ENCODE measurements at places on chromosomes 4 and X.

GRCh38 chrX:44036336-44036735 lies 63.1 kb upstream of the NDP start:
- no peak for DNase-seq

DNA sequence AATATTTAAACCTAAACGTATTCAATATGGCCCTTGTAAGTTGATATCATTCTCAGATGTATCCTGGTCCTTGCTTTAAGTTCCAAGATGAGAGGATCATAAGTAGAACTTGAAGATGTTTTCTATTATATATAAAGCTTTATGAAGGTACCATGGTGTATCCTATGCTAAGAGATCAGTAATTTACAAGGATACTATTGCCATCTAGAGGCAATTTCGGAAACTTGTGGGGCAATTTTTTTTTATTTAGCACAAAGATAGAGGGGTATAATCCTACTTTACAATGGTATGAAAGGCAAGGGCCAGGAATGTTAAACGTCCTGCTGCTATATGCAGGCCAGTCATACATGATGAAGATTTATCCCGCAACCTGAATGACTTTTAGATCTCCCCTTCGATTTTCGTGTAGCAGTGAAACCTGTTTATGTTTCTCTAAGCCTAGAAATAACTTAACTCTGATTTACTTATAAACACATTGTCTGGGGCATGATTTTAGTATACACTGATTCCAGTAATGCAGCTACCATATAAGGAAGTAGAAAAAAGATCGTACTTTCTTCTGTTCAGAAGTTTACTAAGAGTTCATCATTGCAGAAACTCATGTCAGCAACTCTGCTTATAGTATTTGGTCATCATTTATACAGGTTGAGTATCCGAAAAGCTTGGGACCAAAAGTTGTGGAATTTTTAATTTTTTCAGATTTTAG lies 2.6 kb downstream of the SLC25A31 start:
- DNase-seq, result peak; percentile 41

- peak; percentile 18 for DNase-seq
These were observed 242.5 kb upstream of the PRPS2 start for GRCh38 chrX:12548746-12549145.

DNA sequence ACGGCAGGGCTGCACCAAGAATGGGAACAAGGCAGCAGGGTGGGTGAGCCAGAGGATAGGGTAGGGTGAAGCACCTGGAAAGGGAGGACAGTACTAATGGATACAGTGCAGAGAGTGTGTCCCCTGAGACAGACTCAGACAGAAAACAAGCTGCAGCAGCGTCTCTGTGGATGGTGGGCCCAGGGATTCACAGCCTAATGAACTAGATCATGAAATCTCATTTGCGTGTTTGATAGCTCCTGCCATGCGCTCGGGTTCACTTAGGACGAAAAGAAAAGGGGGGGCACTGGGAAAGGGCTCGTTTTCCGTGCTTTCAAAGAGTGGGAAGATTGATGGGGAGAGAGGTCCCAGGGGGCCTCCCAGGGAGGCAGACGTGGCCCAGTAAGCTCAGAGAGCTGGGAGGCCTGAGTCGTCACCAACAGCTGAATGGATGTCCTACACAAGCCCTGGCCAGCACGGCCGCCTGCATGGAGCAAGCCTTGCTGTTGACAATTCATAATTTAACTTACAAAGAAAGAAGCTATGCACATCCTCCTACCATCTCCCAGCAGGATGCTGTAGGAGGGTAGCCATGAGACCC lies 446.9 kb downstream of the BCOR start:
- no peak for DNase-seq

GRCh38 chrX:118128724-118129123 lies 12.1 kb upstream of the KLHL13 start:
- DNase-seq, result no peak

DNA sequence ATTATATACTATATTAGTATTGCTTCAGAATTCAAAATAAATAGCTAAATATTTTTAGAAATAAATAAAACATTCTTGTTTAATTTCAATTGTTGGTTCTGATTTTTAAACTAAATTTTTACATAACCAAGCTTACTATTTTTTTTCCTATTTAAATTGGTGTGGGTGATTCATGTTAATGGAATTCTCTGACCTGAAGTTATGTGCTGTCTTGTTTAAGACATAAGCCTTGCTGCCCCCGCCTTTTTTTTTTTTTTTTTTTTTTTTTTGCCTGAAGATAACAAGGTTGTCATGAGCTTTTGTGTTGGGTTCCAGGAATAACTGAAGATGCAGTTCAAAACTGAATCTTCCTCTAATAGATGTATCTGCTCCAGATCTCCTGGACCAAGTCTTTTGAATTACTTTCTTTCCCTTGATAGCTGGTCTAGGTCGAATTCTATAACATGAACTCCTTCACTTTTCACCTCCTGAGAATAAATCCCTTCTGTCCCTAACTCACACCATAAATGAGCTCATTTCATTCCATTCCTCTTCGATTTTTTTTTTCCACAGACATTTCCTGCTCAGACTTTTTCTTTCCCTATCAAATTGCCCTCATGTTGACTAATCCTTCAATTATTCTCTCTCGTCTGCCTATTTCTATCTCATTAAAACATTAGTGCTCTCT lies 261.5 kb upstream of the FTHL17 start:
- no peak for DNase-seq

DNA sequence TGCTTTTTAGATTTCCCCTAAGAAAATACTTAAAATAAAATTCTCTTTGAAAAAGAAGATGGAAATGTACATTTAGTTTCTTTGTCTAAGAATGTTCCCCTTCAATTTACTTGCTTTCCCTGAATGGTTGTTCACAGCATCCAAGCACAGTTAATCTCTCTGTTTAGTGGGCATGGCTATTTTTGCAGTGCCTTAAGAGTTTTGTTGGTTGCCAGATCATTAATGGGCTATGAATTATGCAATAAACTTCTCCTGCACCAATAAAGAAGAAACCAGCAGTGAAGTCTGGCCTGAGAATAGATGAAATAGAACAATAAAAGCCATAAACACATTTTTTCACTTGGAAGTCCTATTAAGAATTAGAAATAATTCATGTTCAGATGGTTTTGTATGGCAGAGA lies 980.4 kb upstream of the IGFBP7 start:
- no peak for DNase-seq

- DNase-seq, result no peak
These were observed 7.7 kb upstream of the ARHGEF38 start for GRCh38 chr4:105544520-105545286.

DNA sequence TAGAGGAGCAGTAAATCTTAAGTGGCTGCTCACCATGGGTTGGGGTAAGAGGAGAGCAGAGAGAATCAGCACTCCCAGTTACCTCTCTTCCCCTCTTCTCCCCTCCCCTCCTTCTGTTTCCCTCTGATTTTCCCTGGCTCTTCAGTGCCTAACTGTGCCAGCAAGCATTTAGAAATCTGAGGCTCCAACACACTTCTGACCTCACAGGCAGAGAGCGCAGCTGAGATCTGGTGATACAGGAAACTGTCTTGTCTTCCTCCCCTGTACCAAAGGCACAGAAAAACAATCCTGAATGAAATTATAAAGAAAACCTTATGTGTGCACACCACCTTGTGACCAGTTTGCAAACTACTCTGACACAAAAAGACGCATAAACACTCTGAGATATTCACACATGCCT lies 82.4 kb upstream of the SMIM10 start:
- peak; percentile 67 for DNase-seq

Data from erythroblast (primary cell).